ENCODE measurements at places on chromosomes 11 and 22.

DNA sequence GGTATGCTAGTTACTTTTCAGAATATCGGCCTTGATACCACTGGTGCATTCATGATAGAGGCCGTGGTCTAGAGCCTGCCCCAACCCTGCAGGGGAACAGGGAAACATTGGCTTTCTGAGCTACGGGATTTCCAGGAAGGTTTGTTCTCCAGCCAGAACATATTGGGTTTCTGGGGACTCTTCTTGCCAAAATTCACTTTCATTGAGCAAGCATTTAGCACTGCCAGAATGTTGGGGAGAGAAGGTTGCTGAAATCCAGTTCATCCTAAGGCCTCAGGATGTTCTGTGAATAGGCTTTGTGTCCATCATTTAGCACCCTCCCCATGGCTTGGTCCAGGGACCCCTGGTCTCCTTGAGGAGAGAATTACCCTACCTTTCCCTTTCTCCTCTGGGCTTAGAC is 36.7 kb downstream of the DRG1 start:
- no peak for DNase-seq

DNA sequence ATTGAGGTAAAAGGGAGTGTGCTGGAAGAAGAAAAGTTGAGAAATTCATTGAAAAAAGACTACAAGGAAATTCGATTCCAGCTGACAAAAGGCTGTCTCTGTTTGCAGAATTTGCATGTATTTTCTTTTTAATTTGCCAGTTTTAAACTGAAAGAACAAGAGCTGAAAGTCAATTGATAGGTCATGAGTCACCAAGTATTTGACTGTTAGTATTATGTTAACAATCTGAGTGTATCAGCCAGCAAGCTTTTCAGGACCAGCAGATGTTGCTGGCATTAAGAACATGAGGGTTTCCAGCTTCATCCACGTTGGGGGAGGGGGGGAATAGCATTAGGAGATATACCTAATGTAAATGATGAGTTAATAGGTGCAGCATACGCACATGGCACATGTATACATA is 726.7 kb downstream of the METTL15 start:
- no peak for DNase-seq

DNA sequence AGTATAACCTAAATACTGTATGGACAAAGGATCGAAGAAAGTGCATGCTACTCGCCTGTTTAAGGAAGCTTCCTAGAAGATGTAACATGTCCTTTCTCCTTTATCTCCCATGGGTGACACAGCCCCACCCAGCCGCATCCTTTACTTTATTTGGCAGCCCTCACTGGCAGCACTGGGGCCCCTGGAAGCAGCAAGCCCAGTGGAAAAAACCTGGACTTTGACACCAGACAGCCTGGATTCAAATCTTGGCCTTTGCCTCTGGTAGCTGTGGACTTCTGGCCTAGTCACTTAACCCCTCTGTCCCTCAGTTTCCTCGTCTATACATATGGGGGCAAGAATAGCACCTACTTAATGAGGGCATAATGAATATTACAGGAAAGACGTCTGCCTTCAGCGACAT is 67.1 kb downstream of the MYEOV start:
- DNase-seq, result no peak

- DNase-seq, result peak; percentile 51
Observed at GRCh38 chr11:26297189-26297975, 34.5 kb upstream of the ANO3 start.
